ENCODE measurements at places on chromosomes 5 and 9.

- no peak for DNase-seq
These were observed 5.5 kb upstream of the NINJ1 start for GRCh38 chr9:93139365-93140182.

GRCh38 chr5:78397831-78398230 lies 37.4 kb downstream of the SCAMP1 start:
- DNase-seq = no peak

GRCh38 chr5:21574961-21575360 lies 1278.2 kb downstream of the CDH12 start:
- DNase-seq = no peak

GRCh38 chr5:116626272-116626723 lies 51.7 kb upstream of the SEMA6A start:
- peak; percentile 29 for DNase-seq

DNA sequence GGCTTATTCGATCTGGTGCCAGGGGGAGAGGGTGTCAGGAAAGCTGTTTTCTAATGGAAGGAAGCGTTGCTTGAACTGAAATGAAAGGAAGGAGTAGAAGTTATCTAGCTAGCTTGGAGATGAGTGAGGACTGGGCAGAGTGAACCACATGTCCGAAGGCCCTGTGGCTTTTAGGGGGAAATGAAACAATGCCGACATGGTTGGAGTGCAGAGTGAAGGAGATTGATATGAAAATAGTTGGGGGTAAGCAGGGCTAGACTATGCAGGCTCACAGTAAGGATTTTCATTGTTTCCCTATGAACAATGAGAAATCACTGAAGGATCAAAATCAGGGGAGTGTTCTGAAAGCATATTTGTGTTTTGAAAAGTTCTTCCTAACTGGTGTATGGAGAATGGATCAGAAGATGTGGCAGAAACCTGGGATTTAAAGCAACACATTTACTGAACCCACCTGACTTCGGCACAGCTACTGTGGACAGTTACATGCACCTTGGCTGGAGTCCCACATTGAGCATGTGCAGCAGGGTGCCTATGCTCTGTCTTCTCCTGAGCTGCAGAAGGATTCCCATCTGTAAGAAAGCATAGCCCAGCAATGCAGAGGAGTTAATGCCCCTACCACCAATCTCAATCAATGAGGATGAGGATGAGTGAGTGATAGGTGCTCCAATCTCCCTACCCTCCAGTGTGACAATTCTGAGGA lies 144.4 kb upstream of the TBCA start:
- no peak for DNase-seq

DNA sequence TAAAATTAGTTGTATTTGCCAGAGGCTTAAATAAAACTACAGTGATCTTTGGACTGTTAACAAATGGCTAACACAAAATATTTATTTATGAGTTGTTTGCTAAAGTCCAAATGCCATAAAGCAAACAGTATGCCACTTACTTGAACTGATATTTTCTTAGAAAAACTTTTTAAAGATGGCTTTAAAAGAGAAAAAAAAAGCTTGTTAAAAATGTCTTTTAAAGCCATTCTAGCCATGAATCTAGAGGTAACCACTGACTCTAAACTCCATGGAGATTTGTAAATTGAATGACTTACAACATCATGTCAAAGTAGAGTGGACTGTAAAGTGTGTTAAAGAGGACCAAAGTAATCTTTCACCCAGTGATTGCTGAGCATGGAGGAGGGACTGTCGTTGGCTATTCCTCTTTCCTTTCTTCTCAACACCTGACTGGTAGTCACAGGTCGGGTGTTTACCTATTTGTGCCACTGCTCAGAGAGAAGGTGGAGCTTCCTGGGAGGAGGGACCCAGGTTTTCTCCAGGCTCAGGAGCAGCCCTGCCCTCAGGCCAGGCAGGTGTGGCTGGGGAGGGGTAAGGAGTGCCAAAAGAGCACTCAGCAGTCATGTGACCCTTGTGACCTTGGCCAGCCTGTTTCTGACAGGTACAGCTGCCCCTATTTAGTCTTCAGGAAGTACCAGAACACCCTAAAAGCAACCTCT lies 69.1 kb upstream of the TJP2 start:
- no peak for DNase-seq

DNA sequence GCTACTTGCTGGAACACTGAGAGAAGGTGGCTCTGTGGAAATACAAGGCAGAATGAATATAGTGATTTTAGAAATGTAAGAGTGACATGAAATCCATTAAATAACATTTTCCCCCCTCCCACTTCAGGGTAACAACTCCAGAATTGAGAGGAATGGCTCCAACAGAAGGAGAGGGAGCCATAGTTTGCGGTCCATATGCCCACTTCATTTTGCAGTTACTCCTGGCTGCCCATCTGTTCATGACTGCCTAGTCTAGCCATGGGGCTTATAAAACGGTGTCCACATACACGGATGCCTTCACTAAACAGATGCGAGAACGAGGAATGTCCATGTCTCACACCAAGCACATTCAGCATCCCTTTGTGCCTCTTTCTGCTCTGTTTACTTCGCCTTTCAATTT lies 186.7 kb downstream of the TMEM38B start:
- DNase-seq = no peak

GRCh38 chr5:123512611-123513461 lies 859 bp downstream of the CSNK1G3 start:
- DNase-seq = no peak

Data from fibroblast of skin of left quadriceps (primary cell).